Kidney (tissue), 22 donors: ENCODE measurements at places on chromosomes 5 and 9. TPM values are rescaled to one million over a fixed set of nuclear protein-coding genes. Genes with fewer than 3 reads are reported as not detected.

DNA sequence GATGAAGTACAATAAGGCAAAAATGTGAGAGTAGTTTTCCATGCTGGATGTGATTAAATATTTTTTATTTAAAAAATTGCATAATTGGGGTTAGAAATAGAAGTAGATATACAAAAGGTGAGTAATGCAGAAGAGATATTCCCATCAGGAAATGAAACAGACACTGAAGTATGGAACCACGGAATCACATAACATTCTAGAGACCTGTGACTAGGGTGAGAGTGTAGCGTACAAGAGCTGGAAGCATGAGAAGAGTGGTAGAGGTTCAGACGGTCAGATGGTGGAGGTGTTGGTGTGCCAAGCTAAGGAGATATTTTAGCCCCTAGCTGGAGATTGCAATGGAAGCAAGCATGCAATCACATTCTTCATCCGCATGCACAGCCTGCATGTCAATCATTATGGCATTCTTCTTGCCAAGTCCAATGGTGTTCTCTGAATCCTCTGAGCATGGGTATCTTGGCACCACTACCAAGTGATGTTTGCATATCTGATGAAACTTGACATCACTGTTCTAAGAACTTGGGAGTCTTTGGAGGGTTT, 587.8 kb downstream of the PSAT1 start:
- H3K4me1 ChIP-seq = no peaks in the 10 kb centered on the region
- H3K4me3 ChIP-seq = no peak overlapping the region
- no peak overlapping the region for H3K27ac ChIP-seq
- no peak for DNase-seq
- H3K27me3 ChIP-seq = no peaks in the 10 kb centered on the region

DNA sequence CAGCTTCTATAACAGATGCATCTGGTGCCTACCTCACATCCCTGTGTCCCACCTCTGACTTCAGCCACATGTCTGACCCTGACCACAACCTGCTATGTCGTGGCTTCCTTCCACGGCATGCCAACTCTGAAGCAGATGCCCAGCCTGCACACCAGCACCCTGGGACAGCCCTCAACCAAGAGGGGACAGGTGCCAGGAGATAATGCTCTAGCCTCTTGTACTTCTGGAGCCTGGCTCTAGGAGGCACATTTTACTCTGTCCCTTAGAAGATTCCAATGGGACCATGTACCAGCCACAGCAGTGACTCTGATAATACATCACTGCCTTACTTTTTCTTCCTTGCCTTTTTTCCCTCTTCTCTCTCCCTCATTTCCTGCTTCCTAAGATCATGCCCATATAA, 51.4 kb downstream of the EBF1 start:
- H3K4me1 ChIP-seq = peaks cover 3% of the 10 kb centered on the region
- no peak for DNase-seq
- H3K4me3 ChIP-seq = no peak overlapping the region
- H3K27ac ChIP-seq = no peak overlapping the region
- no peaks in the 10 kb centered on the region for H3K36me3 ChIP-seq
- H3K27me3 ChIP-seq = no peaks in the 10 kb centered on the region

DNA sequence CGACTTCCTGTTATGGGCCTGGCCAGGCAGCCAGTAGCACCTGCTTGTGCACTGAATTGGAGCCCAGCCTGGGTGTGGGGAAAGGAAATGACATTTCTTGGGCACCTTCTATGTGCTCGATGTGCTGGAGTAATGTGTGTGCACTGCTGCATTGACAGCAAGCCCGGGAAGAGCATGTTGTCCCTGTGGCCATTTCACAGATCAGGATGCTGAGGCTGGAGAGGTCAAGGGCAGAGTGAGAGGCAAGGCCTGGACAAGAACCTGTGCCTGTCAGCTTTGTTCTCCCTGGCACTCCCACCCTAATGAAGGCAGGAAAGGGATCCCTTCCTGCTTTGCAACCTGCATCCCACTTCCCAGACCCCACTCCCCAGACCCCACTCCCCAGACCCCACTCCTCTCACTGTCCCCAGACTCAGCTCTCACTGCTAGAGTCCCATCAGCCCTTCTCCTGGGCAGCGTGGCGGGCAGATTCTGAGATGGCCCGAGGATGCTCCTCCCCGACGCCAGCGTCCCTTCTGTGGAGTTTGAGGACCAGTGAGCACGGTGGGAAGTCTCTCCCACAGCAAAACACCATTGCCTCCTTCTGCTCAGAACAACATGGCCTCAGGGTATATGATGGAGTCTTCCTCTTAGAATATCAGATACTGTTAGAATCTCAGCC, 49.6 kb downstream of the BARX1 start:
- H3K27me3 ChIP-seq = no peaks in the 10 kb centered on the region
- no peaks in the 10 kb centered on the region for H3K36me3 ChIP-seq
- DNase-seq = no peak

DNA sequence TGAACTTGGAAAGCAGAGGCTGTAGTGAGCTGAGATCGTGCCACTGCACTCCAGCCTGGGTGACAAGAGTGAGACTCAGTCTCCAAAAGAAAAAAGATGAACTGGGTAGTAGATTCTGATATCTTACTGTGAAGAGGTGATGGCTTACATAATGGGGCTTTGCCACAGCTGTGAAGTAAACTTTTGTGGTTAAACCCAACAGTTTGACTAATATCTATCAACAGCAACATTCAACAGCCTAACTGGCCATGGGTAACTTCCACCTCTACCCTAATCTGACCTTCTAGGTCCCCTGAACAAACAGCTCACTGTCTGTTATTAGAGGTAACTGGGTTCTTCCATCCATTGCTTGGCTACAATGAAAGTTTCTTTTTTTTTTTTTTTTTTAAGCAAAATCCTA, 52.1 kb downstream of the TLE1 start:
- no peak for DNase-seq
- no peaks in the 10 kb centered on the region for H3K4me1 ChIP-seq
- H3K27ac ChIP-seq = no peak overlapping the region
- no peaks in the 10 kb centered on the region for H3K27me3 ChIP-seq
- no peaks in the 10 kb centered on the region for H3K36me3 ChIP-seq
- H3K4me3 ChIP-seq = no peak overlapping the region

GRCh38 chr5:102589661-102590060, 90.9 kb upstream of the SLCO6A1 start:
- H3K27me3 ChIP-seq = no peaks in the 10 kb centered on the region
- no peak for DNase-seq
- H3K4me3 ChIP-seq = no peak overlapping the region
- no peaks in the 10 kb centered on the region for H3K4me1 ChIP-seq
- no peaks in the 10 kb centered on the region for H3K36me3 ChIP-seq

DNA sequence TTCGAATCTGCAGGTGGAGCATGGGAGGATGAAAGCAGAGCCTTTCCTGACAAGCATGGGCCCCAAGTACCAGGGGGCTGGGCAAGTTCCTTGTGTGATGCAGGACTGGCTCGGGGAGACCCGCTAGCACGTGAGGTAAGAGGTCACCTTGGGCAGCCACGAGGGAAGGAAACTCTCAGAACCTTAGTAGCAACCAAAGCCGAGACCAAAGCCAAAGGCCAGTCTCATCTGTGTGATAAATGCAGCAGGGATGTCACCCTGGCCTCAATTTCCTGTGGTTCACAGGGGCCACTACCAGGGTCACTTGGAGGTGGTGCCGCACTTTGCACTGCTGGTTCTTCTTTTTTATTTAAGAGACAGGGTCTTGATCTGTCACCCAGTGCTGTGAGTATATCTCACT, 39.5 kb downstream of the PRRT1B start:
- H3K27me3 ChIP-seq = no peaks in the 10 kb centered on the region
- DNase-seq = no peak
- no peak overlapping the region for H3K4me3 ChIP-seq
- no peak overlapping the region for H3K27ac ChIP-seq

DNA sequence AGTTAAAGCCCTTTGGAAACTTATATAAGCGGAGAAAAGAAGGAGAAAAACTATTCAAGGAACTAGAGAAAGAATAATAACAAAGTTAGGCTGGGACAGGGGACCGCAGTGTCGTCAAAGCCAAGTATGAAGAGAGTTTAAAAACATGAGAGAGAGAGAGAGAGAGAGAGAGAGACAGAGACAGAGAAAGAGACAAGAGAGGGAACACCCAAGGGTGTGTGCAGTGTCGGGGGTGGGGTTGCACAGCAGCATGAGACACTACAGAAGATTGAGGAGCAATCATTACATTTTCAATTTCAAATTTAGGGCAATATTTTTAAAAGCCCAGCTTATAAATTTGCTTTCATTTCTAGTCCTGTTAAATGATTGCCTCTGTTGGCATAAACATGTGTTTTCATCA, 74.3 kb downstream of the NNT start:
- H3K4me3 ChIP-seq = no peak overlapping the region
- DNase-seq = no peak
- no peaks in the 10 kb centered on the region for H3K27me3 ChIP-seq
- H3K4me1 ChIP-seq = no peaks in the 10 kb centered on the region
- peaks cover 12% of the 10 kb centered on the region for H3K36me3 ChIP-seq
- no peak overlapping the region for H3K27ac ChIP-seq

DNA sequence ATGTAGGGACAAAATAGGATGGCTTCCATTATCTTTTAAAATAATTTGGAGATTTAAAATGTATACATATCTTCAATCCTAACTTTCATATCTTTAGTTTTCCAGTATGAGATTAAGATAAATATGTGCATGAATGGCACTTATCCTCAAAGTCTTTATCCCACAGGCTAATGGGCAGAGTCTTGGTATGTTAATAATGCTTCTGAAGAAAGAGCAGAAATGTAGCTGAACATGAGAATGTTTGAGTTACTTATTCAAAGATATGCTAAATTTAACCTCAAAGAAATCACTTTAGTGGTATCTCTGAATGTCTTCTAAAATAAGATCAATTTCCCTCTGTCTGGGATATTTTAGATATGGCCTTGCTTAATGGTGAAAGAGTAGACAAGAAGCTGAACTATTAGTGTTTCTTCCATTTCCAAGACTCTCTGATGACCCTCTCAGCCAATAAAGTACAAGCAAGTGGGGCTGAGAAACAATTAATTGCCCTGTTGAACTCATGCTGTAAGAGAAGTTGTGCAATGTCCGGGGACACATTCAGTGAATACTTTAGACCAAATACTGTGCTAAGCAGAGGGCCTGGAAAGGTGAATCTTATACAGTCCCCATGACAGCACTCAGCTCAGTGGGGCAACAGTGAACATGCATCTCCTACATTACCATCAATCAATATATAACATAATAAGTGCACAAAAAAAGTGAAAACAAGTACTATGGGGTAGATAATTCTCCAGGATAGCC, 50.0 kb upstream of the ADAMTSL1 start:
- no peaks in the 10 kb centered on the region for H3K4me1 ChIP-seq
- no peaks in the 10 kb centered on the region for H3K36me3 ChIP-seq
- DNase-seq = no peak
- H3K4me3 ChIP-seq = no peak overlapping the region

DNA sequence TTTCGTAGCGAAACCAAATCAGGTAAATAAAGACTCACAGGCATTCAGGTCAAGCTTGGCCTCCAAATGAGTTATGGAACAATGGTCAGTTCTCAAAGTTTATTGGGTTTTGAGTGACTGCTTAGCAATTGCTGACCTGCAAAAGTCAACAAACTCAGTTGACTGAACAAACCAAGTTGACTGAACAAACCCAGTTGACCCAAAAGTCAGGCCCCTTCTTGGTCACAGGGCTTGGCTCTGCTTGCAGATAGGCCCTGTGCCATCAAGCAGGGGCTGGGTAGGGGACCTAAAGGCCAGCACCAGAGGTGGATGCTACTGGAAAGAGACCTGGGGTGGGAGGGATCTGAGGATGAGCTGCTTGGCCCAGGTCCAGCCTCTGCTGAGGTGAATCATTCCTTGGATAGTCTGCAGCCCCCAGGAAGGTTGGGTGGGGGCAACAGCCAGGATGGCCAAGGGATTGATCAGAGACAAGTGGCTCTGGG, 64.6 kb downstream of the GADD45G start:
- peaks cover 16% of the 10 kb centered on the region for H3K4me1 ChIP-seq
- no peak overlapping the region for H3K4me3 ChIP-seq
- no peaks in the 10 kb centered on the region for H3K36me3 ChIP-seq

GRCh38 chr5:159933531-159934485, 17.5 kb downstream of the ADRA1B start:
- no peaks in the 10 kb centered on the region for H3K4me1 ChIP-seq
- no peak overlapping the region for H3K27ac ChIP-seq
- no peaks in the 10 kb centered on the region for H3K36me3 ChIP-seq
- no peak overlapping the region for H3K4me3 ChIP-seq

- no peak overlapping the region for H3K27ac ChIP-seq
- no peaks in the 10 kb centered on the region for H3K4me1 ChIP-seq
- H3K4me3 ChIP-seq = no peak overlapping the region
These were observed 30.4 kb downstream of the AHRR start for GRCh38 chr5:351921-352245.

DNA sequence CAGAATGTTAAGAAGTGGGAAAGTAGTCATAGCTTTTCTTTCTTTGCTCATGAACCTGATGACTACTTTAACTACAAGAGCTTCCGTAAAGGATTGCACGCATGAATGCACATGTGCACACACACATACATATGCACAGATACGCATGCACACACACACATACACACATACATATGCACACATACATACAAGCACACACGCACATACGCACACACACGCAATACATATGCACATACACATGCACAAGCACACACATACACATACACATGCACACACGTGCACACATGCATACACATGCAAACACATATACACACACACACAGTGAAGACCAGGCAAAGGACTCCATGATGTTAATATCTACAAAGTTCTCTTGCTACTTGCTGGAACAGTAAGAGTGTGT, 22.9 kb downstream of the LSM11 start:
- DNase-seq = no peak
- H3K4me1 ChIP-seq = no peaks in the 10 kb centered on the region
- no peak overlapping the region for H3K4me3 ChIP-seq
- H3K27ac ChIP-seq = no peak overlapping the region
- H3K36me3 ChIP-seq = no peaks in the 10 kb centered on the region

GRCh38 chr9:130366072-130366471, 78.7 kb upstream of the ASS1 start:
- H3K27me3 ChIP-seq = no peaks in the 10 kb centered on the region
- H3K4me1 ChIP-seq = no peaks in the 10 kb centered on the region
- H3K36me3 ChIP-seq = no peaks in the 10 kb centered on the region
- no peak overlapping the region for H3K4me3 ChIP-seq
- H3K27ac ChIP-seq = no peak overlapping the region

CYFIP2 gene
- 128 TPM for total RNA-seq

PCDHB16 gene
- total RNA-seq = 5.1 TPM

ECM2 gene
- 7.6 TPM for total RNA-seq

SREK1IP1 gene
- total RNA-seq = 16.8 TPM

PCDHA4 gene
- total RNA-seq = 4.1 TPM

BSPRY gene
- total RNA-seq = 14.5 TPM

SOWAHA gene
- total RNA-seq = 4.1 TPM
